ENCODE measurements at places on chromosomes 1 and 21.

GRCh38 chr1:110482662-110483307 is 31.8 kb downstream of the PROK1 start:
- no peak for DNase-seq

GRCh38 chr1:148308832-148309458 is 156.9 kb upstream of the NBPF11 start:
- DNase-seq: no peak

GRCh38 chr1:221688488-221688843 is 53.4 kb downstream of the DUSP10 start:
- no peak for DNase-seq

GRCh38 chr21:20424943-20425342 is 573.3 kb upstream of the NCAM2 start:
- DNase-seq: no peak

- DNase-seq: no peak
Measured at GRCh38 chr1:119670898-119671297, 22.8 kb upstream of the ZNF697 start.

DNA sequence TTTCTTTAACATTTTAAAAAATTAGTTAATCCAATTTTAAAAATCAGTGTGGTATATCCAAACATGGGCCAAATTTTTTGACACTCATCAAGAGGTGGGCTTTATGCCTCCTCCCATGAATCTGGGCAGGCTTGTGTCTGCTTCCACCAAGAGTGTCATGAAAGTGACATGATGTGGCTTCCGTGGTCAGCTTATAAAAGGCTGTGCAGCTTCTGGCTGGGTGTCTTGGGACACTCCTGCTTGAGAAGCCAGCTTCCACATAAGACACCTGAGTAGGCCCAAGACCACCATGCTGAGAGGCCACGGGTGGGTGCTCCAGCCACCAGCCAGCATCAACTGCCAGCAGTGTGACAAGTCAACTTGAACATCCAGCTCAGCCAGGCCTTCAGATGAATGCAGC is 74.3 kb upstream of the RUNX3 start:
- DNase-seq: no peak

DNA sequence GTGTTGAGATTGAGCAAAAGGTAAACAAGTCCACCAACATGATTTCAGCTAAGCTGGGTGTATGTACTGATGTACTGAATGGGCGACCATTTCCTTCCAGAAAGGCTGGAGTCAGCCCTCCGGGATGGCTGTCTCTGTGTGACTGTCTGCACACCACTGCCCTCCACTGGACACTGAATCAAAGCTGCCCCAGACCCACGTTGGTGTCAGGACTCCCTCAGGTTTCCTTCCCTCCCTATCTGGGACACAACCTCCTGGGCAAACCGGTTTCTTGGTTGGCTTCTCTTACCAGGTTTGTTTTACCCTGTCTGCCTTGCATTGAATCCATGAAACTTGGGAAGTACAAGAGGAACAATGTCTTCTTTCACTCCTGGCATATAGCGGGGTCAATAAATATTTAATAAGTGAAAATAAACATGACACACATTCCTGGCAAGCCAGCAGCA is 5.3 kb upstream of the SRP9 start:
- no peak for DNase-seq

- DNase-seq: no peak
Measured at GRCh38 chr1:184646824-184647223, 107.8 kb downstream of the EDEM3 start.

- no peak for DNase-seq
Measured at GRCh38 chr1:169692756-169693460, 18.5 kb downstream of the SELL start.

GRCh38 chr1:91505086-91505485 is 4.4 kb downstream of the CDC7 start:
- DNase-seq: no peak

GRCh38 chr1:231334079-231334666 is 3.5 kb downstream of the EXOC8 start:
- no peak for DNase-seq

GRCh38 chr1:86487131-86487810 is 18.5 kb downstream of the CLCA1 start:
- DNase-seq: no peak

- no peak for DNase-seq
Measured at GRCh38 chr1:225735252-225736149, 42.1 kb upstream of the SRP9 start.

DNA sequence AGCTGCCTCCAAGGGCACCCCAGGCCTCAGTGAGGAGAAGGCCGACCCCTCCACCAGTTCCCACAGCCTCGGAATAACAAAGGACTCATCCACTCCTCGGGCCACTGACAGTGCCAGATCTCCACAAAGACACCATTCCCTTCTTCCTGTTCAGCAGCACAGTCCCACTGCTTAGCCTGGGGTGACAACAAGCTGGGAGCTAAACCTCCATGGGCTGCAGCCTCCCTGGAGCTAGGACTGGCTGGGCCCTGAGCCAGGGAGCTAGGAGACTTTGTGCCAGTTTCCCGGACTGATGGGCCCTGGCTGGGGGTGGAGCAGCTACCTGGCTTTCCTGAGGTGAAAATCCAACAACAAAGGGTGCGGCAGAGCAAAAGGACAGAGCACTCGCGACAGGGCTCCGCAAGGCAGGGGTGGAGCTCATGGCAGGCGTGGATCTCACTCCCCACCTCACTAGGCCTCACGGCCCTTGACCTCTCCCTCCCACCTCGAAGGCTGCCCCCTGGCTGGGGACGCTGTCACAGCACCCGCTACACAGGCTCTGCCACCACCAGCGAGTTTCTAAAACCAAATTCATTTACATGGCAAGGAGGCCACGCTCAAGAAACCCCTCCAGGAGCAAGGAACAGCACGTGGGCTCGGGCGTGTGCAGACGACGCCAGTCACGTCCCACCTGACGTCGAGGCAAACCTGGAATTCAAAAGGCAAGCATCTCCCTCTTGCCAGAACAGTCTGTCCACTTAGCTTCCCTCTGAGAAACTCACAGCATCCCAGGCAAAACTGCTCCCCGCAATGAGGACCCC is 13.8 kb downstream of the SLC35E2B start:
- DNase-seq: no peak

DNA sequence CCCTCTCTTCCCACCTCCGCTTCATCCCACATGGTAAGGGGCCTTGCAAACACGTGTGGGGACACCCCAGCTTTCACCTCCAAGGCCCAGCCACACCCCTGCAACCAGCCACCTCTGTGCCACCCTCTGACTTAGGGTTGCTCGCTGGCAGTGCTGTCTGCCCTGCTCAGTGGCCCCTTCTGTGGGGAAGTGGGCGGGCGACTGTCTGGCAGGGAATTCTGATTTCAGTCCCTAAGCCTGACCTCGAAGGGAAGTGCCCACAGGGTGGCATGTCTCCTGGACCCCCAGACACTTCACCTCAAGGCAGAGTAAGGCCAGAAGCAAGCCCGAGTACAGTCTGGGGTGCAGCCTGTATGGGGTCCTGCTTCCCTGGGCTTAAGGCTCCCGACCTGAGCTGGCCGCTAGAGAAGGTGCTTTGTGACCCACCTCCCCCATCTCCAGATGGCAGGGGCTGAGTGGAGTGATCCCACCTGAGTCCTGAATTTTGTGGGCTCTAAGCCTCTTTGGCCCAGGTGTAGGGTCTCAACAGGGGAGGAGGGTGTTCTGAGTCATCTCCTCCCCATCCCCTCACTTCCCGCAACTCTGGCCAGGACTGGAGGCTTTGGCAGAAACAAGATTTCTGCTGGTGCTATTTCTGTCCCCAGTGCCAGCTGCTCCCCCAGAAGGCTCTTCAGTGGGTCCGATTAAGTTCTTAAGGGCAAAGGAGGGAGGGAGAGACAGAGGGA is 7.0 kb downstream of the RD3 start:
- DNase-seq: no peak

- no peak for DNase-seq
Measured at GRCh38 chr1:77540501-77541161, 141.8 kb downstream of the ZZZ3 start.

- no peak for DNase-seq
Measured at GRCh38 chr21:38243732-38244406, 12.9 kb upstream of the KCNJ15 start.

GRCh38 chr1:21299780-21300395 is 9.6 kb upstream of the ECE1 start:
- no peak for DNase-seq

GRCh38 chr21:20253261-20253660 is 744.9 kb upstream of the NCAM2 start:
- DNase-seq: no peak

DNA sequence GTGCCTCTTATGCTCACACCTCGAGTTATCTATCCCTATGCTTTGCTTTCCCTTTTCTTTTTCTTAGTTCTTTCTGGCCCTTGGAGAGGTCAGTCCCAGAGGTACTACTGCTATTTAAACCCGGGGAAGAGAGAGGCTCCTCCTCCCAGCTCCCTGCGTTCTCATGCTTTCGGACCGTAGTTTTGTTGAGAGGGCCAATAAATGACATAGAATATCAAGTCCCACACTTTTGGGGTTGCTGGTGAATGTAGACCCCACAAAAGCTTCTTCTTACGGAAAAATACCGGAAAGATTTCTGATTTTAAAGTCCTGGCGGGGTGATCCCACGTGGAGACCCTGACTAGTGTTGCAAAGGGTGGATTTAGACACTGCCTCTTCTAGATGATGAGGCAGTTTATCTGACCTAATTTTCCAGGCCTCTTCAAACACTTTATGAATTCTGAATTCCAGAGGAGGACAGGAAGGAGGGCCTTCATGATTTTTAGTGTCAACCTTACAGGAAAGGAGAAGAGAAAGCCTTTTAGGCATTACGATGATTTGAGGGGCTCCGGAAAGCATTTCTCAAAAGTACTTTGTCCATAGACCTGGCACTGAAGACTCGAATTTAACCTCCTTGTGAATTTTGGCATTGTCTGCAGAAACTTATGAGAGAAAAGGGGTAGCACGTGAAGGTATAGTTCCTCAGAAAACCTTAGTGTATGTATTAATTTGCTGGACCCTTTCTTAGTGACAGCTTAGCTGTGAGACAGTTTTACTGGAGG is 694 bp downstream of the TMEM167B start:
- DNase-seq: no peak

DNA sequence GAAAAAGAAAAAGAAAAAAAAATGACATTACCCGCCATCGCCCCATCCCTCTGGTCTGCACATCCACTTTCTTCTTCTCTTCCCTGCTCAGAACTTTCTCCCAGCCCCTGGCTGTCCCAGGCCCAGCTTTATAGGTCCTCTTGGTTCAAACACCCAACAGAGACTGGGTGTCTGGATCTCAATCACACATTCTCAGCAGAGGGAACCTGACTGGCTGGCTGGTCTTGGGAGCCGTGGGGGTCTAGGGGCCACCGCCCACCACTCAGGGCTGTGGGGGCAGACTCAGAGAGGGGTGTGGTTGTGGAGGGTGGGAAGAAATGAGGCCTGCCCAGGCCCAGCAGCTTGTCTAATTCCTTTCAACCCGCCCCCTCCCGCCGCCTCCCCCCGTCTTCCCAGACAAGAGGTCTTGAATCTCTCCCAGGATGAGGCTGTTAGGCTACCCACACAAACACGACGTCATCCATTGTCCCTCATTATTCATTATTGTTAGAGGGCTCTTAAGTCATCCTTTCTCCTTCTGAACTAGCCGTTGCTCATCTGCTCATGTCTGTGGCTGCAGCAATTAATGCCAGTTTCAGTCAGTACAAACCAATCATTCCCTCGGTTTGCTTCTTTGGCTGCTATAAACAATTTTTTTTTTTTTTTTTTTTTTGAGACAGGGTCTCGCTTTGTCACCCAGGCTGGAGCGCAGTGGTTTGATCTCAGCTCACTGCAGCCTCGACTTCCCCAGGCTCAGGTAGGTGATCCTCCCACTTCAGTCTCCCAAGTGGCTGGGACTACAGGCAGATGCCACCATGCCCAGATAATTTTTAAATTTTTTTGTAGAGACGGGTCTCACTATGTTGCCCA is 40.6 kb upstream of the CLIC4 start:
- no peak for DNase-seq

GRCh38 chr1:209531006-209531405 is 52.5 kb upstream of the CAMK1G start:
- DNase-seq: no peak

- no peak for DNase-seq
Measured at GRCh38 chr1:36321119-36321951, 2.1 kb downstream of the EVA1B start.

DNA sequence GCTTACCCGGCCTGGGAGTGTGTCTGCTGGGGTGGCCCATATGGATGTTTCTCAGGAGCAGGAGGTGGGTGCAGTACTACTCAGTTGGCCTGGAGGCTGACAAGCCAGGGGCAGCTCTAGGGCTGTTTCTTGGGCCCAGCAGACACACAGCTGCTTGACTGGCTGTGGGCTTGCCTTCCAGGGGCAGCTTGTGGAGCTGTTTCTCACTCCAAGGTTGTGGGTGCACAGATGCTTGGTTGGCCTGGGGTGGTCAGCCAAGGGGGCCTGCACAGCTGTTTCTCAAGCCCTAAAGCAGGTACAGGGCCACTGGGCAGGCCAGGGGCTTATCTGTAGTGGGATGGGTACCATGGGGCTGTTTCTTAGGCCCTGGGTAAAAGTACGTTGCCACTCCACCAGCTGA is 1078.1 kb upstream of the ADGRL2 start:
- no peak for DNase-seq

DNA sequence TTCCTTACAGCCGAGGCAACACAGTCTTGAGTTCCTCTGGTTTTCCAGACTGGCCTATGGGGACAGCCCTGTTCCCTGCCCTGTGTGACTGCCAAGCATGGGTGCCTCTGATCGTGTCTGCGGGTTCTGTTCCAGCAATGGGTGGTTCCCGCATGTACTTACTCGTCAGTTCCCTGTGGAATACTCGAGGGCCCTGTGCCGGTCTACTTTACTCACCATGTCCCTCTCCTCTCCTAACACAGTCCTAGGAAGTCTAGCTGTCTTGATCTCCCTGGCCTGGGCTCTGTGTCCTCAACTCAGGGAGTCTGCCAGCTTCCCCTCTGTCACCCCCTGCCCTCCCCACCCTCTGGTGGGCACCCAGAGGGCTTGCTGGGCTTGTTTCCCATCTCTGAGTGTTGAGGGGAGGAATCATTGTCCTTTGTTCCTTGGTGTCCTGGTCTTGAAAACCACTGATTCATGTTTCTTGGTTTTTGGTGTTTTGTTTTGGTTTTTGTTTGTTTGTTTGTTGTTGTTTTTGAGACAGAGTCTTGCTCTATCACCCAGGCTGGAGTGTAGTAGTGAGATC is 36.0 kb downstream of the TRAPPC10 start:
- no peak for DNase-seq

DNA sequence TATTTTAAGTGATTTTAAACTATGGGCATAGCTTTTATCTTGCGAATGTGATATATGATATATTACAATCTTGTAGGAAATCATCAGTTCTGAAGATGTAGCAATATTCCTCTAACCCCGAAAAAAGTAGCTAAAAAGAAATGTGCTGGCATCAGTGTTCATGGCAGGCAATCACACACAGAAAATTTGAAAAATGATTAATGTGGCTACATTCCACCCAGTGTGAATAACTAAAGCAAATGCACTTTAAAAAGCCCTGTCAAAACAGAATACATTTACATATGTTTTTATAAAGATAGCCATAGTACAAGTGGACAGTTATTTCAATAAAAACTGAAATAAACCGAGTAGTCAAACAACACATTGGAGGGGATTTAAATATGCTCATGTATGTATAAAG is 260.2 kb downstream of the HHAT start:
- no peak for DNase-seq

Data from stimulated activated CD4-positive, alpha-beta T cell treated with anti-CD3 and anti-CD28 coated beads, Interleukin-15, amount 100 ng/mL, for 1 hour (primary cell).